Adrenal gland (tissue), 19 donors: ENCODE measurements at places on chromosomes 6 and 20. TPM values are rescaled to one million over a fixed set of nuclear protein-coding genes. Genes with fewer than 3 reads are reported as not detected.

GRCh38 chr20:42041000-42041565, 422.9 kb upstream of the CHD6 start:
- no peak for DNase-seq

- no peak for DNase-seq
Measured at GRCh38 chr6:137792160-137793033, 74.7 kb upstream of the TNFAIP3 start.

- DNase-seq: no peak
Measured at GRCh38 chr20:57759724-57760123, 49.9 kb upstream of the PMEPA1 start.

DNA sequence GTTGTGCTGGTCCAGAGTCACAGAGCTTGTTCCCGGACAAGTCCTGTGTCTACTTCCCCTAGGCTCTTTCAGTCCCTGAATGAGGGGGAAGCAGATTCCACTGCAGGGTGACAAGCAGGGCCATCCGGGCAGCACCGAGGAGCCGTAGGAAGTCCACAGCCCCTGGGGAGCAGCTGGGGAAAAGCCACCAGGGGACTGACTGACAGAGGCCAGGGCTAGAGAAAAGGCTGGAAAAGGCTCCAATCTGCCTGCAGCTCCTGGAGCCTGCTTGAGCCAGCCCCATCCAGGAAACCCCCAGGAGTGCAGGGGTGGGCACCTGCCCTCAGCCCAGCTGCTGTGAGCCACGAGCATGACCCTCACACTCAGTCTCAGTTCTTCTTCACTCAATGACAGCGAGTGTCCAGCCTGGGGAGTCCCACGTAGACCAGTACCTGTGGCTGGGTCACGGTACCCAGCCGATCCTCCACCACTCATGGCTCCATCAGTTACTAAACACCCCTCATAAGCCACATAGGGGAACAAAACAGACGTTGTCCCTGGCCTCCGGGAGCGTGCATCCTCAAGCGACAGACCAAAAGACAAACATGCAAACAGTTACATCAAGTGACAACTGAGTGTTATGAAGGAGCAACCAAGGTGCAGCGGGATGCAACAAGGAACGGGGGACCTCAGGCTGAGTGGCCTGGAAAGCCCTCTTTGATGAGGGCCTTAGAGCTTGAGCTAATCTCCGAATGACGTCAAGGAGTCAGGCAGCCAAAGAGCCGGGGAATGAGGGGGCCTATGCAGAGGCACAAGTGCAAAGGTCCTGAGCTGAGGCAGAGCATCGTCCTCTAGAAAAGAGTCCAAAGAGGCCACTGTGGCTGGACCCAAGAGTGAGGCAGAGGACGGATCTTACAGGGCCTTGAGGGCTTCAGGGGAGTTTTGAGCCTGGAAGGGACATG, 24.8 kb upstream of the VSTM2L start:
- no peak for DNase-seq

- no peak for DNase-seq
Measured at GRCh38 chr6:169799474-169799926, 48.1 kb downstream of the ERMARD start.

DNA sequence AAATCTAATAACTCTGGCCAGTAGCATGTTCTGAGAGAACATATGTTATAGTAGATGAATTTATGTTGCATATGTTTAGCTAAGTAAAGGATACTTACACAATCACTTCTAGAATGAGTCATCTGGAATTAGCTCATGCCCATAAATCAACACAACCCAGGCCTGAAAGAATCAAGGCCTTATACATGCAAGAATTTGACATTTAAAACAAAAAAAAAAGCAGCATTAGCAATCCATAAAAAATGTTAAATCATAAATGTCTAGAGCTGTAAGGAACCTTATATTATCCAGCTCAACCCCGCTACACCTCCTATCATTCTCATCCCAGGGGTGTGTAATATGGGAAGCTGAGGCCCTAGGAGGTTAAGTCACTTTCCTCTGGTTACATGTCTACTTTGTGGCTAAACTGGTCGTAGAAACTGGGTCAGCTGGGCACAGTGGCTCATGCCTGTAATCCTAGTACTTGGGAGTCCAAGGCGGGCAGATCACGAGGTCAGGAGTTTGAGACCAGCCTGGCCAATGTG, 105.2 kb upstream of the CARMIL1 start:
- DNase-seq: peak; percentile 40

DNA sequence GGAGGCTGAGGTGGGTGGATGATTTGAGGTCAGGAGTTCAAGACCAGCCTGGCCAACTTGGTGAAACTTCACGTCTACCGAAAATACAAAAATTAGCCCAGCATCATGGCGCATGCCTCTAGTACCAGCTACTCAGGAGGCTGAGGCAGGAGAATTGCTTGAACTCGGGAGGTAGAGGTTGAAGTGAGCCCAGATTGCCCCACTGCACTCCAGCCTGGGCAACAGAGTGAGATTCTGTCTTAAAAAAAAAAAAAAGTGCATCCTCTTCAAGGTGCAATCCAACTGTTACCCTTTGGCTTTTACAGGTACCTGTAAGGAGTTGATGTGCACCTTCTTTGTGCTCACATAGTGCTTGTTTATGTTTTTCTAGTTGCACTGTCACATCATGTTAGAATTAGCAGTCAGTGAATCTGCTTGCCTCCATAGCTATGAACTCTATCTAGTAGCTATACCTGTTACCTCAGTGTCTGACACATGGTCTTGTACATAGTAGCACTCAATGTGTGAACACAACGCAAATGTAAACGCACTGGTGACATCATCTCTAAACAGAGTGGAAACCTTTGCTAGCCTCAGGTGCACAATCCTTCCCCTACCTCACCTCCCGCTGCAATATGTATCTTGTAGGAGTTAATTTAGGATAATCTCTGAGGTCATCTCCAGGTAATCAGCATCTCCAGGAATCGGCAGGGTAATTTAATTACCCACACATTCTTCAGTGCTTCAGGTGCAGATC, 9.7 kb downstream of the MSH5 start:
- DNase-seq: no peak

GRCh38 chr20:62642666-62643520, 590 bp downstream of the SLCO4A1 start:
- DNase-seq: no peak

DNA sequence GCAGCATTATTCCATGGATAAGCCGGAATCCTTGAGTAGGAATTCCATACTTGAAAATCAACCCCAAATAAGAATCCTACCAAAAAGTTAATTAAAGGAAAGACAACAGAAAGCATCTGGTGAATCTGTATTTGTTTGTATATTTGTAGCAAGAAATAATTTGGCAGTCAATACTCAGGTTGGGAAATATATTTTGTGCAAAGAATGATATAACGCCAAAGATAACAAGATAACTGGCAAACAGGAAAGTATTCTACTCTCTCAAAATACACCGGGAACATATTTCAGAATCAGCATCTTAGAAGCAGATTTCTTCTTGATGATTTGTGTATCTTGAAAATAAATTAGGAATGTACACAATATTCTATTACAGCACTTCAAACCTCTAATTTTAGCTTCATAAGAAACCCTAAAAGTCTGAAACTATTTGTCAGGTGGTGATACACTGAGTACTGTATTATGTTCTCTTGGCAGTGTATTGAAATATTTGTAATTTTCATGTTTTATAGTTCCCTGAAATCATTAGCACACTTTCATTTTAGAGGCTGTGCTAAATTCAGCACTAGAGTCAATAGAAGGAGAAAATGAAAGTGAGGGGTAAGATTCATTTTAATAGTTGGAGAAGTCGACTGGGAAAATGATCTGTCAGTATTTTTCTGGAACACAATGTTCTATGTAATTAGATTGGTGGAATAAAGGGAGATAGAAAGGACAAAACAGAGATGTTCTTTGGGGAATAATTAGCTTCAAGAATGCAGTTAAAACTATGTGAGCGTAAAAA, 879.7 kb upstream of the GJE1 start:
- DNase-seq: no peak

- no peak for DNase-seq
Measured at GRCh38 chr6:122694602-122695001, 84.4 kb downstream of the PKIB start.

- peak; percentile 28 for DNase-seq
Measured at GRCh38 chr6:45514454-45515230, 136.9 kb upstream of the SUPT3H start.

DNA sequence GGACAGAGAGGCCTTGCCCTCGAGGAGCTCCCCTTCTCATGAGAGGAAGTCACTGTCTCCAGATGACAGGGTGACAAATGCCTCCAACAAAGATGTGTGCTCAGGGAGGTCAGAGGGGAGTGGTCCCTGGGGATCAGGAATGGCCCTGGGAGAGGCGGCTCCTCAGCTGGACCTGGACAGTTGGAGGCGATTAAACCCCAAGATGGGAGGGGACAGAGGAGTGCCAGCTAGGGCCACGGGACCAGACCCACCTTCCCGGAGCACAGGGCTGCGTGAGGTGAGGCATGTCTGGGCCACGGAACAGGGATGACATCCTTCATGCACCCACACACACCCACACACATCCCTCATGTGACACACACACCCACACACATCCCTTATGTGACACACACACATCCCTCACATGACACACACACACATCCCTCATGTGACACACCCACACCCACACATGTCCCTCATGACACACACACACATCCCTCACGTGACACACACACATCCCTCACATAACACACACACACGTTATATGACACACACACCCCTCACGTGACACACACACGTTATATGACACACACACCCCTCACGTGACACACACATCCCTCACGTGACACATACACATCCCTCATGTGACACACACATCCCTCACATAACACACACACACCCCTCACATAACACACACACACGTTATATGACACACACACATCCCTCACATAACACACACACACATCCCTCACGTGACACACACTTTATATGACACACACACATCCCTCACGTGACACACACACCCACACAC, 57.4 kb upstream of the SLCO4A1 start:
- DNase-seq: no peak

DNA sequence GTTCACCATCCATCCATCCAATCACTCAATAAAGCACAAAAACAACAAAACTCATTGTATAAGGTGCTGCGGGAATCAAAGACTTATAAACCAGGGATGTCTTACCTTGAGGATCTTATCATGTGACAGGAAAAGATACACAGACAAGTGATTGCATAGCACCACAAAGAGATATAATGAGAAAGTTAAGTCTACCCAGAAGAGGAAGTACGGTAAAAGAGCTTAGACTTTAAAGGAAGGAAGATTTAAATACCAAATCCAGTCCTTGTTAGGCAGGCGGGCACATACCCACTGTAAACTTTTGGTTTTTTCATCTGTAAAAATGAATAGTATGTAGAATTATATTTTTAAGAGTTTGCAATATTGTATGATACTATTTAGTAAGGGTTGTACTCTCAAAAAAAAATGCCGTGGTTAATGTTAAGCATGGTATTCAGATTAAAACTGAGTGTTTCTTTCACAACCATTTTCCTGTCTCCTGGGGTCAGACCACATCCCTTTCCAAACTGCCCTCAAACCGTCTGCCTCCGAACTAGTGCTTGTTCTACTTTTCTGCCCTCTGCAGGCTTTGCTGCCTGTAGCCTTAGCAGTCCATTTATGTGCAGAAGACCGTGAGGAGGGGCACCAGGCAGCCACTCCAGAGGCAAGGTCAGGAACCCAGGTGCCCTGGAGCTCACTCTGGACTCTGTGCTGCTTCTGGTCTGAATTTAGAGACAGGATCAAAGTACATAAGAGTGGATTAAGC, 179.5 kb upstream of the SYNDIG1 start:
- DNase-seq: no peak

AKAP12 gene
- total RNA-seq: 27.7 TPM

OR12D3 gene
- total RNA-seq: not detected

QRSL1 gene
- 8.5 TPM for total RNA-seq

IMPG1 gene
- not detected for total RNA-seq
